CD4-positive, alpha-beta T cell treated with Interleukin-4 for 4 hours (primary cell): ENCODE measurements at places on chromosomes 12 and 14.
A peak's percentile ranks its signal among the peaks of the same experiment; 100 is the strongest.

- no peak for DNase-seq
Measured at GRCh38 chr12:15752785-15753184, 36.4 kb downstream of the EPS8 start.

DNA sequence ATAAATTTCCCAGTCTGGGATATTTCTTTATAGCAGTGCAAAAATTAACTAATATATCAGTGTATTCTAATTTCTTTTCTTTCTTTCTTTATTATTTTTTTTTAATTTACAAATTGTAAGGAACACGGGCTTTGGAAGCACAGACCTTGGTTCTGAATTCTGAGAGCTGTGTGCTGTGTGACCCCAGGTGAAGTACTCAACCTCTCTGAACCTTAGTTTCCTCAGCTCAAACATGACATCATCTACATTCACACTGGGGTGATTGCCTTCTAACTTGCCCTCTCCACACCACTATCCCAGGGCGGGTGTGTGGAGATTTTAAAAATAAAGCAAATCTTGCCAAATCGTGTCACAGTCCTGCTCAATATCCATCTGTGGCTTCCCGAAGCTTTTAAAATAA lies 282.8 kb downstream of the C12orf75 start:
- no peak for DNase-seq

- no peak for DNase-seq
Measured at GRCh38 chr12:102144221-102144620, 24.2 kb downstream of the PARPBP start.

GRCh38 chr14:83147006-83147405 lies 1613.4 kb upstream of the SEL1L start:
- no peak for DNase-seq

DNA sequence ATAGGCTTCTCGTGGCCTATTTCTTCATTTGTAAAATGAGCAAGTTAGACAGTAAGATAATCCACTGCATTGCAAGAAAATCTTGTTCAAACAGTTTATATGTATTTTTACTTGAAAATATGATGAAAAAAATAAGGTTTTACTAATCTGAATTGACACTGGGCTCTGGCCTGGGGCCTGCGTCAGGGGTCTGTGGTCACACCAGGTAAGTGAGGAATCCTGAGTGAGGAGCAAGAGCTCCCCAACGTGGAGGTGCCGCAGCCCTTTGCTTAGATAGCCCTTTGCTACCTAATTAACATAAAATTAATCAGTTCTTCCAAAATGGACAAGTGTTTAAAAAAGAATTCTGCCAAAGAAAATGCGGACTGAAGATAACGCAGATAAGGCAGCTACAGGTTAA lies 39.1 kb upstream of the STAB2 start:
- DNase-seq = no peak

GRCh38 chr12:43348221-43348620 lies 203.8 kb downstream of the ADAMTS20 start:
- no peak for DNase-seq

GRCh38 chr12:7125632-7126227 lies 3.0 kb downstream of the RBP5 start:
- no peak for DNase-seq

- peak; percentile 68 for DNase-seq
Measured at GRCh38 chr12:8890313-8891085, 23.8 kb upstream of the PHC1 start.

GRCh38 chr14:33408291-33408690 lies 469.6 kb downstream of the NPAS3 start:
- no peak for DNase-seq

- no peak for DNase-seq
Measured at GRCh38 chr12:55700255-55701018, 7.3 kb downstream of the ITGA7 start.

DNA sequence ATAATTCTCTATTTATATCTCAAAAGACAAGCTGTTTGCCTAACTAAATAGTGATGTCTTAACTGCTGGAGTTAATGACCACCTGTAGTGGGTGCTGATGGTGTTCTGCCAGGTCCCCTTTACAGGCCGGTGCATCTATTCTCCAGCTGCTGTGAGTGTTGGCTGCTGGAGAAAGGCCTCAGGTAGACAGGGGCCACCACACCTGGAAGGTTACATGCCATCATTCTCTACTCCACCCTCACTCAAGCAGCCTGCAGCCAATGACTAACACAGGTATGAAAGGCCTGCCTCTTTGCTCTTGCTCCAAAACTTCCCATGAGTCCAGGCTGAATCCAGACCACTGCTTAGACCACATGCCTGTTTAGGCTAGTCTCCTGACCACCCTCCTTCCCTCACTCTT lies 73.9 kb downstream of the RPS6KA5 start:
- no peak for DNase-seq

GRCh38 chr14:77302926-77303325 lies 17.8 kb downstream of the POMT2 start:
- DNase-seq = peak; percentile 35
